Urothelium cell line (cell line): ENCODE measurements at places on chromosomes 3 and 15.

DNA sequence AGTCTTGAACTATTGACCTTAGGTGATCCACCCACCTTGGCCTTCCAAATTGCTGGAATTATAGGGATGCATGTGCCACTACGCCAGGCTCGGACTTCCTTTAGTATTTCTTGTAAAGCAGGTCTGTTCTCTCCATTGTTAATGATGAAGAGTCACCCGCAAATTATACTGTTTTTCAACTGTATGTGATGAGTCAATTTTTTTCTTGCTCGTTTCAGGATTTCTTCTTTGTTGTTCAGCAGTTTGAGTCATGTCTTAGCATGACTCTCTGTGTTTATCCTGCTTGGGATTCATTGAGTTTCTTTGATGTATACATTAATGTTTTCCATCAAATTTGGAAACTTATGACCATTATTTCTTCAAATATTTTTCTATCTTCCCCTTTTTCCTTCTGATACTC is 28.9 kb downstream of the GRAMD1C start:
- no peak for DNase-seq

DNA sequence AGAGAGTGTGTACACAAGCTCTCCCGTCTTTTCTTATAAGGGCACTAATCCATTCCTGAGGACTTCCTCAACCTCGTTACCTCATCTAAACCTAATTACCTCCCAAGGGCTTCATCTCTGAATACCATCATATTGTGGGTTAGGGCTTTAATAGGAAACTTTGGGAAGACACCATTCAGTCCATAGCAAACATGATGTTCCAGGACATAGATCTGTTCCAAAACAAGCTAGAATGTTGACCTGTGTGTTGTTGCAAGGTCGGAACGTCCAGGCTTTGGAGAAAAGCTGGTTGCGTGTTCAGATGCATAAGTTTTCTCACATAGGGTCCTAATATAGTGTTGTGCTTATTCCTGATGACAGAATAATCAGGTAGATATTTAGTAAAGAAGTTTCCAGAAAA is 9.7 kb upstream of the TMEM87A start:
- no peak for DNase-seq

DNA sequence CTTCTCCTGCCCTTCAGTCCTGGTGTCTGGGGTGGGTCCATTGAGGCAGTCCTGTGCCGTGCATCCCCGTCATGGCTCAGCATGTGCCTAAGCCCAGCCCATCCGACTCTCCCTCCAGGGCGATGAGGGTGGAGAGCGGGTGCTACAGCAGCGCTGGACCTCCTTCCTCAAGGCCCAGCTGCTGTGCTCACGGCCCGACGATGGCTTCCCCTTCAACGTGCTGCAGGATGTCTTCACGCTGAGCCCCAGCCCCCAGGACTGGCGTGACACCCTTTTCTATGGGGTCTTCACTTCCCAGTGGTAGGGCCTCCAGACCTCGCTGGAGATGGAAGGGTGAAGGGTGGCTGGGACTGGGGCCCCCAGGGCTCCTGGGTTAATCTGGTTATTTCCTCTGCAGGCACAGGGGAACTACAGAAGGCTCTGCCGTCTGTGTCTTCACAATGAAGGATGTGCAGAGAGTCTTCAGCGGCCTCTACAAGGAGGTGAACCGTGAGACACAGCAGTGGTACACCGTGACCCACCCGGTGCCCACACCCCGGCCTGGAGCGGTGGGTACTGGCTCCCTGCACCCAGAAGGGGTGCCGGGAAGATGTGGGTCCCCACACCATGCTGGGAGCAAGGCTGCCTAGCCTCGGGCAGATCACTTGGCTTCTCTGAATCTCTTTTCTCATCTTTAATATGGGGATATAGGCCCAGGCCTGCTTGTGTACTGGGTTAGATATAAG is 10.1 kb downstream of the CIB1 start:
- DNase-seq = no peak

GRCh38 chr15:31815411-31816155 is 214.7 kb upstream of the CHRNA7 start:
- DNase-seq = no peak

DNA sequence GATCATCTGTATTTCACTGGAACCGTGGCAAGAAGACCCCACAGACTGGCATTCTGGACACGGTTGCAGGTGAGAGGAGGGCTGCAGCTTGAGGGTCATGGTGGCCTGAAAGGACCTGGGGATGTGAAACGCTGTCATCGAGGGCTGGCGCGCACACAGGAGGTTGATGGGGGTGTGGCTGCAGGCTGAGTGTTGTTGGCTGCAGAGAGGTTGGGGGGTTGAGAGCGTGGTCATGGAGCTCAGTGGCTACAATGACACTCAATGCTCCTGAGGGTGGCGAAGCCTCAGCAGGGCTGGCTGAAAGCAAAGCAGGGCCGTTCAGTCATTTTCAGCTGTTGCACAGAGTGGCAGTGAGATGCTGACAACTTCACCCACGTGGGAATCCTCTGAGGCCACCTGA is 21.0 kb downstream of the CPN2 start:
- DNase-seq = no peak

GRCh38 chr3:143859465-143860203 is 11.4 kb upstream of the SLC9A9 start:
- DNase-seq = no peak

- no peak for DNase-seq
Measured at GRCh38 chr3:81245501-81245900, 515.9 kb downstream of the GBE1 start.

DNA sequence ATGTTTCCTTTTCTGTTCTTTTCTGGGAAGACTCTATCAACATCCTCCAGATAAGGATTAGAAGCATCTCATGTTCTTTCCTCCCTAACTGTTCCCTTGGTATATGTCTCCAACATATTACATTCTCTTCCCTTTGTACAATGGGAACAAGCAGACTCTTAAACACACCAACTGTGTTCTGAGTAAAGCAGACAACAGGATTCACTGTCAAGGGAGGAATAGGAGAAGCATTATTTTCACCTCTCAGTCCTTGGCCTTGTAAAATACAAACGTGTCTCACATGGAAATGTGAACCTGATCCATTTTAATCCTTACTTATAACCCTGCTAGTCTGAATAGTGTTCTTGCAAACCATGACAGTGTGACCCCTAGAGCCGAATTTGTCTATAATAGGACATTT is 19.6 kb downstream of the GYG1 start:
- no peak for DNase-seq

DNA sequence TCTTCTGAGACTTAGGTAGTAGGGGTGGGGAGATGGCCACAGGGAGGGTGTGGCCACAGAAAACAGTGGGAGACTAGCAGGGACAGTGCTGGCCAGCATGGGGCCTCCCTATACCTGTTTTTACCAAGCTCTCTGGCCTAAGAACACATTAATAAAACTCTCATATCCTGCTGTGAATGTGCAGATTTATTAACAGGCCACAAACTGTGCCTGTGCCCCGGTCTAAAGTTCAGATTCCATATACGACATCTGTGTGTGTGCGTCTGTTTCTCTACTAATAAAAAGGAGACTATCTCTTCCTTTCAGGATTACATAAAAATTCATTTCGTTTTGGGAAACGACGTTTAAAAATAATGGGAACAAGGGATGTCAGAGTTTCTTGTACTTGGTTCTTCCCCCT is 92.8 kb upstream of the ADAMTS17 start:
- DNase-seq = no peak

- no peak for DNase-seq
Measured at GRCh38 chr3:195129644-195130492, 141.1 kb downstream of the XXYLT1 start.

- no peak for DNase-seq
Measured at GRCh38 chr3:149417174-149417573, 39.7 kb upstream of the TM4SF1 start.
